ENCODE measurements at places on chromosomes 6 and 20.

GRCh38 chr6:127959869-127960268 is 59.0 kb upstream of the THEMIS start:
- DNase-seq = no peak

- no peak for DNase-seq
Observed at GRCh38 chr6:137801352-137802114, 65.5 kb upstream of the TNFAIP3 start.

- DNase-seq = no peak
Observed at GRCh38 chr6:11288065-11288464, 55.6 kb upstream of the NEDD9 start.

- DNase-seq = no peak
Observed at GRCh38 chr6:65799389-65799788, 92.4 kb upstream of the EYS start.

DNA sequence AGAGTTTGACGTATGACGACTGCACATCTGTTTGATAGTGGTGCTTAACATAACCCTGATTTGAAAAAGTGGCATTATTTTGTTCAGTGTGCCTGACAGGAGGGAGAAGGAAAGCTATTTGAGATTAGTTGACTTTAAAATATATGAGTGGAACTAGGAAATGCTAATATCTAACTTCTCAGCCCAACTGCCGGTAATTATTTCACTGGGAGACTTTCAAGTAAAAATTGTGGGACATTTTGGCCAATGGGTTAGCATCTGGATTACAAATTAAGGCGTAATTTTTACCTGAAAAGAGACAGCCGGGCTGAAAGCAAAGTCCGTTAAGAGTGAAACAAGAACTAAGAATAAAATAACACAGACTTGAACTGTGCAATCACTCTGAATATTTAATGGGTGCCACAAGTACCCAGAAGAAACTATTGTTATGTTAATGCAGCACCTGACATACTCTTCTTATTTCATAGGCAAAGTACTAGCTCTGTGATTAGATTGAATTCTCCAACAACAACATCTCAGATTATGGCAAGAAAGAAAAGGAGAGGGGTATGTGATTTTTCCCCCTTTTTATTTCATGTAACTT is 2.0 kb downstream of the HEY2 start:
- no peak for DNase-seq

GRCh38 chr6:159762681-159763293 is 942 bp downstream of the ACAT2 start:
- no peak for DNase-seq

DNA sequence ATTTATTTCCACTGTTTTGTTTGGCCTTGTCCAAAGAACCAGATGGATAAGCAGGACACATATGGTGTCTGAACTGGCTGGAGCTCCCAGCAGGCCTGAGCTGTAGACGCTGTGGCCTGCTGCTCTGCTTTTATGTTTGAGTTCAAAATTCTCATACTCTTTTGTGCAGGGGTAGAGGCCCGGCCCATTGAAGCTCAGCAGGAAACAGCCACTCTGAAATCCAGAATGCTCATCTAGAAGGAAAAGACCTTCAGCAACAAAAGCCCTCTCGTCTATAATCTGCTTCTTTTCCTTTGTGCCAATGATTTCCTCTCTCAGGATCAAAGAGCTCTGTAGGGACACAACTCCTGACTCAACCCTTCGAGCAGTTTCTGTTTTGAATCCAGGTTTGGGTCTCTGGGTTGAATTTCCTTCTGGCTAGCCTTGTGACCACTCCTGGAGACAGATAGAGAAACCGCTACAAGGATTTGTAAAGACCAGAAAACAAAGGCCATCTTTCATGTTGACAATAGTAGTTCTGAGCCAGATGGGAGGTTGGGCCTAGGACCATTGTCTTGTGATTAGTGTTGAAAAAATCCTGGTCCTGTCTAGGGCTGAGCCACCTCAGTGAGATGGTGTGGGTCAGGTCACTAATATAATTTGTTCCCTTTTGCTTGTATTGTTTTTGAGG is 446.7 kb downstream of the BCKDHB start:
- DNase-seq = no peak
